ENCODE measurements at places on chromosomes 5 and 9.

GRCh38 chr5:17305964-17306725, 88.7 kb downstream of the BASP1 start:
- DNase-seq, result peak; percentile 68

DNA sequence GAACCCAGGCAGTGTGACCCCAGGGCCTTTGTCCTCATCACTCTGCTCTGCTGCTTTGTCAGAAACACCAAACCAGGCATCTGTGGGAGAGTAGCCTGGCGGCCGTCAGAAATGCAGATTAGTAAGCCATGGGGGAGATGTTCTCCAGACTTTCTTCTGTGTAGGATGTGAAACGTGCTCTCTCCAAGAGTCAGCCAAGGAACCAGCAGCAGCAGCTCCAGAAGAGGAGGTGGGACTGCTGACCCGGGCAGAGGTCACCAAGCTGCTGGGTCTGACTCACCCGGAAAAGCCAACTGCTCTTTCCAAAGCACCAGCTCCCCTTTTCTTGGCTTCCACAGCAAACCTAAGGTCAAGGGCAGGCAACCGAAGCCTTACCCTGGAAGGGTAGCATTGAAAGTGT, 14.4 kb upstream of the ABLIM3 start:
- DNase-seq, result no peak

- no peak for DNase-seq
These were observed 372.0 kb upstream of the MPDZ start for GRCh38 chr9:13651526-13651925.

- DNase-seq, result no peak
These were observed 92.9 kb upstream of the GRHPR start for GRCh38 chr9:37329576-37329975.

GRCh38 chr9:136942881-136943230, 1.7 kb downstream of the FBXW5 start:
- no peak for DNase-seq
